ENCODE measurements at places on chromosomes 5 and 9. TPM values are rescaled to one million over a fixed set of nuclear protein-coding genes. Genes with fewer than 3 reads are reported as not detected.

MYORG gene
- 7.8 TPM for total RNA-seq

RASEF gene
- 0.09 TPM for total RNA-seq

BTF3 gene
- 729 TPM for total RNA-seq

ADAMTSL1 gene
- total RNA-seq: not detected

PCDHB2 gene
- total RNA-seq: 31.3 TPM

CEP78 gene
- 60.5 TPM for total RNA-seq

- DNase-seq: peak; percentile 34
- no peak overlapping the region for H3K4me3 ChIP-seq
- H3K27me3 ChIP-seq: no peaks in the 10 kb centered on the region
- no peak overlapping the region for H3K27ac ChIP-seq
- no peaks in the 10 kb centered on the region for H3K36me3 ChIP-seq
Observed at GRCh38 chr5:153476767-153477166, 13.7 kb upstream of the GRIA1 start.

DNA sequence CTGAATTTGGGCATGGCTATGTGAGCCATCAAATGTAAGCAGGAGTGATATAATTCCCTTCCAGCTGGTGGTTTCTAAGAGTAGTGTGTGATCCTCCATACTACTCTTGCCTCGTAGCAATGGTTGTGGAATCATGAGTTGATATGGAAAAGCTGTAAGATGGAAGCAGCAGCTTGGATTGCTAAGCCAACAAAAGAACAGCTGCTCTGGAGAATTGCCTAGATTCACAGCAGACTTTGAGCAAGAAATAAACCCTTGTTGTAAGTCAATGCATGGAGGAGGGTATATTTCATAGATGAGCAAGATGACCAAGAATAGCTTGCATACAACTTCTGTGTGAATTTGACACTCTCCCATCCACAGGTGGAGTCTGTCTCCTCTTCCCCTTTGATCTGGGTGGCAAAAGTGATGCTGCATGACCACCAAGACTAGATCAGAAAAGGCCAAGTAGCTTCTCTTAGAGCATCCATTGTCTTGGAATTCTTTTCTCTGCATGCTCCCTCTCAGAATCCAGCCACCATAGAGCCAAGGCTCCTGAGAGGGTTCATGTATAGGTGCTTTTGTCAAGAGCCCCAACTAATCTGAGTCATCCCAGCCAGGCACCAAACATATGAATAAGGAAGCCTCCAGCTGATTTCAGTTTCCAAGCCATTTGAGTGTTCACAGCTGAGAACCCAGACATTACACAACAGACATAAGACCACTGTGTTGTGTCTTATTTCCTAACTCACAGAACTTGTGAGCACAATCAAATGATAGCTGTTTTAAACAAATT, 79.0 kb downstream of the PRLR start:
- H3K27me3 ChIP-seq: no peaks in the 10 kb centered on the region
- no peak overlapping the region for H3K27ac ChIP-seq
- no peak for DNase-seq
- no peaks in the 10 kb centered on the region for H3K36me3 ChIP-seq

DNA sequence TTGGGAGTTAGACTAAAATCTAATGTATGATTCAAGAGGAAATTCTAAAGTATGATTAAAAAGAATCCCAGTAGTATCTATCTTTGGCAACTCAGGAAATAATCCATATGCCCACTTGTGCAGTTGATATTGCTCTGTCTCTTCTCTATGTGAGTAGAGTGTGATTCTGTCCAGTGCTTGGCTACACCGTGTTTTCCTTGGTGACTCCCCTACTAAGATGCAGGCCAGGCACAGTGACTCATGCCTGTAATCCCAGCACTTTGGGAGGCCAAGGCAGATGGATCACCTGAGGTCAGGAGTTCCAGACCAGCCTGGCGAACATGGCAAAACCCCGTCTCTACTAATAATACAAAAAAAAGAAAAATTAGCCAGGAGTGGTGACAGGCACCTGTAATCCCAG, 495.4 kb downstream of the MAT2B start:
- no peaks in the 10 kb centered on the region for H3K4me1 ChIP-seq
- DNase-seq: no peak
- H3K27me3 ChIP-seq: no peaks in the 10 kb centered on the region

SPATA31D4 gene
- total RNA-seq: not detected

GRCh38 chr5:143657647-143658285, 154.2 kb upstream of the HMHB1 start:
- H3K4me3 ChIP-seq: no peak overlapping the region
- peak; percentile 5 for DNase-seq
- no peaks in the 10 kb centered on the region for H3K36me3 ChIP-seq
- no peaks in the 10 kb centered on the region for H3K27me3 ChIP-seq

DNA sequence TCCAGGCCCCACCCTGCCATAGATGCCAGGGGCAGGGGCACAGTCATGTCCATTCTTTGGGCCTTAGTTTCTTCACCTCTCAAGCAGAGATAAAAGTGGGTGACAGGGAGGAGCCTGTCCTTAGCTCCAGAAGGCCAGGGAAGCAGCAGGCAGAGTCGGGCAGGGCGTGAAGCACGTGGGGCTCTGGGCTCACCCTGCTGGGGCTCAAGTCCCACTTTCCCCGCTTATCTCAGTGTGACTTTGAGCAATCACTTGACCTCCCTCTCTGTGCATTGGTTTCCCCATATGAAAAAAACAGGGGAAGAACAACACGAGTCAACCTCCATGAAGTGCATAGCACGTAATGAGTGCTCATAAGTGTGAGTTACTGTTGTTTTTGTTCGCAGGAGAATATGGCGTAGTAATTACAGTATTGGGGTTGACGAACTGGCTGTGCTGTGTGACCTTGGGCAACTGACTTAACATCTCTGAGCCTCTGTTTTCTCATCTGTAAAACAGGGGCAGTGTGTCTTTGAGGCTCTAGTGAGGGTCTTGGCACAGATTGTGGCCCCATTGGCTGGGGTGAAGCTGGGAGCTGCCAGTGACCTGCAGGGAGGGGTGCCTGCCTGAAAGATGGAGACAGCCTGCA, 39.9 kb upstream of the HAND1 start:
- DNase-seq: no peak
- H3K27ac ChIP-seq: no peak overlapping the region
- H3K36me3 ChIP-seq: no peaks in the 10 kb centered on the region
- no peaks in the 10 kb centered on the region for H3K4me1 ChIP-seq
- no peaks in the 10 kb centered on the region for H3K27me3 ChIP-seq
- no peak overlapping the region for H3K4me3 ChIP-seq

- DNase-seq: no peak
- H3K4me1 ChIP-seq: no peaks in the 10 kb centered on the region
- no peak overlapping the region for H3K27ac ChIP-seq
- H3K4me3 ChIP-seq: no peak overlapping the region
- H3K27me3 ChIP-seq: no peaks in the 10 kb centered on the region
- H3K36me3 ChIP-seq: no peaks in the 10 kb centered on the region
Observed at GRCh38 chr5:37424441-37424840, 45.3 kb downstream of the WDR70 start.

- peaks cover 28% of the 10 kb centered on the region for H3K27me3 ChIP-seq
- H3K4me3 ChIP-seq: no peak overlapping the region
- H3K4me1 ChIP-seq: no peaks in the 10 kb centered on the region
- H3K36me3 ChIP-seq: no peaks in the 10 kb centered on the region
- DNase-seq: no peak
Observed at GRCh38 chr9:251398-251797, 36.7 kb downstream of the DOCK8 start.

GRCh38 chr5:72110394-72111013, 3.2 kb downstream of the MAP1B start:
- no peak for DNase-seq
- peak overlapping the region; percentile 10 for H3K4me3 ChIP-seq
- peaks cover 50% of the 10 kb centered on the region for H3K4me1 ChIP-seq
- H3K36me3 ChIP-seq: peaks cover 6% of the 10 kb centered on the region
- H3K27me3 ChIP-seq: no peaks in the 10 kb centered on the region
- peak overlapping the region; percentile 60 for H3K27ac ChIP-seq

GRCh38 chr5:155023320-155023719, 9.8 kb downstream of the KIF4B start:
- H3K27ac ChIP-seq: no peak overlapping the region
- H3K27me3 ChIP-seq: no peaks in the 10 kb centered on the region
- no peaks in the 10 kb centered on the region for H3K4me1 ChIP-seq
- DNase-seq: no peak

ROPN1L gene
- 0.39 TPM for total RNA-seq

ZCCHC7 gene
- 26.0 TPM for total RNA-seq

GRCh38 chr9:4155221-4156026, 144.4 kb downstream of the GLIS3 start:
- H3K27me3 ChIP-seq: peaks cover 12% of the 10 kb centered on the region
- H3K4me1 ChIP-seq: no peaks in the 10 kb centered on the region
- no peaks in the 10 kb centered on the region for H3K36me3 ChIP-seq
- no peak overlapping the region for H3K4me3 ChIP-seq
- DNase-seq: no peak
- H3K27ac ChIP-seq: no peak overlapping the region

SV2C gene
- total RNA-seq: 4.1 TPM

DNA sequence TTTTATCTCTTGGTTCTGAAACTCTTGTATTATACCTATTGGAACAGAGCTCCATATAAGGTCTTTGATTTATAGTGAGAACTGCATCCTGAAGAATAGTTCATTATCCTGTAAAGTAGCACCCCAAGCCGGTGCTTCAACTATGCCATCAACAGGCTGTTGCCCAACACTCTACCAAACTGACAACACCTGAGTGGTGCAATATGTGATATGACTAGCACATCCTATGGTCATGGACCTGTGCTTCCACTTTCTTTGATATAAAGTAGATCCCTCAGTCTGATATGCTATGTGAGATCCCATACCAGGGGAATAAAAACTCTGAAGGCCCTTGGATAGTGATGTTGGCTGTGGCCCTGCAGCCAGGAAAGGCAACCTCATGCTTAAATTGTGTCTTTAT, 15.8 kb downstream of the CSF2 start:
- H3K4me3 ChIP-seq: no peak overlapping the region
- H3K27me3 ChIP-seq: no peaks in the 10 kb centered on the region
- no peak overlapping the region for H3K27ac ChIP-seq
- H3K4me1 ChIP-seq: no peaks in the 10 kb centered on the region

DNA sequence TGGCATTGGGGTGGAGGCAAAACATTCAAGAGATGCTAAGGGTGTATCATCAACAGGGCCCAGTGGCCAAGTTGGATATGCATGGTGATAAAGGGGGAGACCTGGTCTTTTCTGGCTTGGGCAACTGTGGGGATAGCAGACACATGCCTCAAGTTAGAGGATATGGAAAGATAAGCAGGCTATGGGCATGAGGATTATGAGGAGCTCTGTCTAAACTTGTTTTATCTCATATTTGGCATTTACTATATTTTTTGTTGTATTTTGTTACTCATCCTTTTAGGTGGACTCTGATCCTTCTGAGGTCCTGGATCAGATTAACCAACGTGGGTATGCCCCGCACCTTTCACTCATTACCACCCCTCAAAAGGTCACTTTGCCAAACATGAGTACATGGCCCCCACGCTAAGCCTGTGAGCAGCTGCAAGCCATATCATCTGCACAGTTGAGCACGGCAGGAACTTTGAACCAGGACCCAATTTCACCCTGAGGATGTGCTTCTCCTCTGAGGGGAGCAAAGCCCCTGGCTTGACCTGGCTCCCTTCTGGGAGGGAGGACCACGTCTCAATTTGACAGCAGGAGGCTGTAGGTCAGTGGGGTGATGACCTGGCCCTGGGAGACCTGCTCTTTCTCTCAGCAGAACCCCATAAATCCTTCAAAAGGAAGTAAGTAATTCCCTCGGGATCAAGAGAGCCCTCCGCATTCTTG, 71.1 kb upstream of the CD180 start:
- no peaks in the 10 kb centered on the region for H3K36me3 ChIP-seq
- DNase-seq: no peak
- H3K4me1 ChIP-seq: peaks cover 42% of the 10 kb centered on the region
- peak overlapping the region; percentile 88 for H3K27ac ChIP-seq

PAPPA gene
- 47.4 TPM for total RNA-seq

DNA sequence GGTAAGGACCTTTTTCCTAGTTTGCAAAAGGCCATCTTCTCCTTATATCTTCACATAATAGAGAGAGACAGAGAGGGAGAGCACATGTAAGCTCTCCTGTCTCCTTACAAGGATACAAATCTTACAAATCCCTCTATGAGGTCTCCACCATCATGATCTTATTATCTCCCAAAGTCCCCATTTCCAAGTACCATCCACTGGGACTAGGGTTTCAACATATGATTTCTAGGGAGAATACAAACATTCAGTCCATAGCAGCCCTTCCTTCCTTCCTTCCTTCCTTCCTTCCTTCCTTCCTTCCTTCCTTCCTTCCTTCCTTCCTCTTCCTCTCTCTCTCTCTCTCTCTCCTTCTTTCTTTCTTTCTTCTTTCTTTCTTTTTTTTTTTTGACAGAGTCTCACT, 1132.9 kb upstream of the WWC1 start:
- peak; percentile 78 for DNase-seq
- no peaks in the 10 kb centered on the region for H3K27me3 ChIP-seq
- no peaks in the 10 kb centered on the region for H3K36me3 ChIP-seq
- no peak overlapping the region for H3K4me3 ChIP-seq
- H3K4me1 ChIP-seq: peaks cover 49% of the 10 kb centered on the region

GRCh38 chr5:154403776-154404387, 41.9 kb upstream of the SAP30L start:
- H3K4me3 ChIP-seq: no peak overlapping the region
- no peaks in the 10 kb centered on the region for H3K36me3 ChIP-seq
- H3K4me1 ChIP-seq: no peaks in the 10 kb centered on the region
- no peaks in the 10 kb centered on the region for H3K27me3 ChIP-seq
- no peak overlapping the region for H3K27ac ChIP-seq

DNA sequence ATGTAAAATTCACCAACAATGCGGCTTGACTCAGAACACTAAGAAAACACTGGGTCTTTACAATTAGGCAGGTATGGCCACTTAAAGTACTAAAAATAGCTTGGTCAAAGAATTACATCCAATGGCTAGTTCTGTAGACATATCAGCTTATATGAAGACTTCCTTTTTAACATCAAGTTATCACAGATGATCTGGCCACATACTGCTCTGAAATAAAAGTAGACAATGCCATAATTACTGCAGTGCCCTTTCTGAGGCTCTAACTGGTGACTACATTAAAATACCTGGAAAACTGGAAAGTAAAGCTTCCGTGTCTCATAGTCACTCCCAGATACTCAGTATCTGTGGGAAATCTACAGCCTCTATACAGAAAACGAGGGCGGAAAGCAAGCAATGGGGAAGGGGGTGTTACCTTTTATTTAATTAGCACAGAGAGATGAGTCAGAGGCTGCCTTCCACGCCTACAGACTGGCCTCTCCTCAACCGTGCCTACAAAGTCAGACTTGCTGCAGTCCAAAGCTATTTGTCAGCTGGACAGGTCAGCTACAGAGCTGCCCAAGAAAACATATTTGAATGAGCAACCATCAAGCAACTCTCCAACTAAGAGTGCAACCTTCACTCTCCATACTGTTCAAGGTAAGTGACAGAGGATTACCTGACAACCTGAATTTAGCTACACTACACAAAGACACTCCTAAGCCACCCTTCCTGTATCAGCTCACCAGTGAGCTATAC, 8.7 kb downstream of the SERINC5 start:
- peaks cover 20% of the 10 kb centered on the region for H3K4me1 ChIP-seq
- H3K27me3 ChIP-seq: no peaks in the 10 kb centered on the region
- H3K4me3 ChIP-seq: peak overlapping the region; percentile 9
- peak; percentile 81 for DNase-seq

PTGDS gene
- total RNA-seq: not detected

SLF1 gene
- 17.4 TPM for total RNA-seq

Data from A673 (cell line).